Fibroblast of lung (primary cell): ENCODE measurements at places on chromosomes 16 and 17. TPM values are rescaled to one million over a fixed set of nuclear protein-coding genes. Genes with fewer than 3 reads are reported as not detected.

DNA sequence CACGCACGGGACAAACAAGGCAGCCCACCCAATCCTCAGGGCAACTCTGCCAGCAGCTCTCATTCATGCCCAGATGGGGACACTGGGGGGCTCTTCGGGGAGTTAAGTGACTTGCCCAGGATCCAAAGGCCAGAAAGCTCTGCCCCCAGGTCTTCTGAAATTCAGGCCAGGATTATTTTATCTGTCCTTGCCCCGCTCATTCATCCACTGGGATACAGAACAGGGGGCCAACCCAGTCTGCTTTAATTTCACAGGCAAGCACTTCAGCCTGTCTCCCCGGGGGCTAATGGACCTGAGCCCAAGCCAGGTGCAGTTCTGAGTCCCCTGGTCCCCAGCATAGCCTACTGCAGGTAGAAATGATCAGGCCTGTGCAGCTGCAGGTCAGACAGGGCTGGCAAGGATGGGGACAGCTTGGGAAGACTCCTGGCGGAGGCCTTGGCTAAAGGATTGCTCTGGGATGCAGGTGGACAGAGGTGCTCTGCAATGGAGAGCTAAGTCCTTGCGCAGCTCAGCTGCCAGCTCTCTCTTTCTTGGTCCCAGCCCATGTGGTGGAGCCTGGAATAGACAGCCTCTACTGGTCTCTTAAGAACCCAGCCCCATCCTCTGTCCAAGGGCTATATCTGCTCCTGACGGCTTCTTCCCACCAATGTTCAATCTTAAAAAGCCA, 766 bp upstream of the B3GNT9 start:
- no peak for DNase-seq

- DNase-seq: peak; percentile 95
Observed at GRCh38 chr17:57868007-57868909, 18.4 kb upstream of the MRPS23 start.

- no peak for DNase-seq
Observed at GRCh38 chr17:56975656-56976055, 2.3 kb upstream of the SCPEP1 start.

GRCh38 chr17:49015924-49016774, 19.0 kb downstream of the IGF2BP1 start:
- peak; percentile 33 for DNase-seq

GRCh38 chr16:3194792-3195191, 6.8 kb downstream of the OR1F1 start:
- no peak for DNase-seq

DNA sequence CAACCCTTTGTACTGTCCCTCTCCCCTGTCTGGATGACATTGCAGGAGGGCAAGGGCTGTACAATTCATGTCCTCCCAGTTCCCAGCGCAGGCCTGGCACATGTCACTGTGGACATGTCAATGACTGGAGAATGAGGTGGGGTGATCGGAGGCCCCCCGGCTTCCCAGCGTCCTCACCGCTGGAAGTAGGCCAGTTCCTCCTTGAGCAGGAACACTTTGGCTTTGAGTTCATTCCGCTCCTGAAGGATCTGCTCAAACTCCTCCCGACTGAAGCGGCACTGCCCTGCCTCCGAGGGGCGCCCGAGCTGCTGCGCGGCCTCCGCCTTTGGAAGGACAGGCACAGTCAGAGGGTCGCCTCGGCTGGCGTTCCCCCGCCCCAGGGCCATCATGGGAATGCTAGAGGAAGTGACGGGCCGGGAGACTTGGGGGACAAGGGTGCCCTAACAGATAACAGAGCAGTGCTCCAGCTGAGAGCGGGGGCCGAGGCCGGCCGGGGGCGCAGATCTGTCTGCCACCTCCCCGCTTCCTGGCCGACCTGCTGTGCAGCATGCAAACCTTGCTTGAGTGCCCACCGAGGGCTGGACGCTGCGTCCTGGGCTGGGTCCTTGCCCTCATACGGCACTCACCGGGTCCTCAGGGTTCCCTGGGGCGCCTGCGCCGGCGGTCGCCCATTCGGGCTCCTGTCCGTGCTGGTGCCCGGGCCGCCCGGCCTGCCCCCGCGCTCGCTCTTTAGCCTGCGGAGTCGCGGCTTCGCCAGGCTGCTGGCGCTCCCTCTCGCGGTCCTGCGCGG, 1.3 kb downstream of the RILP start:
- DNase-seq: no peak

DNA sequence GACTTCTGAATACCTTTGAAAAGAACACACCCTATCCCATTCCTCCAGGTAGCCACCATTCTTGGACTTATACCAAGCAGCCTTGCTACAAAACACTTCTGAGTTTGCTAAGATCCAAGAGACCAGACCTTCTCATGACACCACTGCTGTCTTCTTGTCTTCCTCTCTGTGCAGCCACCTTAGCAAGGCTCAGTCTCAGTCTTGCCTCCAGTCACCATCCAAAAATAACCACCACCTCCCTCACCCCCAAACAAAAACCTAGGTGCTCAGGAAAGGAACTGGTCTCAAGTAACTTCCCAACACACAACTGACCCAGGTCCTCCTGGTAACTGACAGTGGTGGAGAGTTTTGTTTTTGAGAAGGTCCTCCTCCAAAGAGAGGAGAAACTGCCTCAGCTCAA, 90.9 kb upstream of the CORO6 start:
- DNase-seq: no peak

GRCh38 chr17:63805591-63805990, 21.6 kb upstream of the PSMC5 start:
- no peak for DNase-seq

DNA sequence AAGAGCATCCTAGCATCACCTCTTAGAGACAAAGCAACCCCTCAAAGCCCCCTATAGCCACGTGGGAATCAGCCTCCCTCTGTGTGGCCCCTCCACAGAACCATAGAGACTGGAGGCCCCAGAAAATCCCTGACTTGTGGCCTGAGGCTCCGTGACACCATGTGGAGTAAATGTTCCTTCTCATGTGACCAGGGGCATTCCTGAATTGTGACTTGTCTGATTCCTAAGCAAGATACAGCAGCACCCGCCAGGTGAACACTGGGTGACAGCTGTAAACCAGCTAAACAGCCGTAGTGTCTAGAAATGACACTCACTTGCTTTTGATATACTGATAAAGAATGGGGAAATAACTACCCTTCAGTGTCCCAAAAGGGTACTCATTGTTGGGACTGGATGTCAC, 79.0 kb downstream of the DYNLRB2 start:
- no peak for DNase-seq

DNA sequence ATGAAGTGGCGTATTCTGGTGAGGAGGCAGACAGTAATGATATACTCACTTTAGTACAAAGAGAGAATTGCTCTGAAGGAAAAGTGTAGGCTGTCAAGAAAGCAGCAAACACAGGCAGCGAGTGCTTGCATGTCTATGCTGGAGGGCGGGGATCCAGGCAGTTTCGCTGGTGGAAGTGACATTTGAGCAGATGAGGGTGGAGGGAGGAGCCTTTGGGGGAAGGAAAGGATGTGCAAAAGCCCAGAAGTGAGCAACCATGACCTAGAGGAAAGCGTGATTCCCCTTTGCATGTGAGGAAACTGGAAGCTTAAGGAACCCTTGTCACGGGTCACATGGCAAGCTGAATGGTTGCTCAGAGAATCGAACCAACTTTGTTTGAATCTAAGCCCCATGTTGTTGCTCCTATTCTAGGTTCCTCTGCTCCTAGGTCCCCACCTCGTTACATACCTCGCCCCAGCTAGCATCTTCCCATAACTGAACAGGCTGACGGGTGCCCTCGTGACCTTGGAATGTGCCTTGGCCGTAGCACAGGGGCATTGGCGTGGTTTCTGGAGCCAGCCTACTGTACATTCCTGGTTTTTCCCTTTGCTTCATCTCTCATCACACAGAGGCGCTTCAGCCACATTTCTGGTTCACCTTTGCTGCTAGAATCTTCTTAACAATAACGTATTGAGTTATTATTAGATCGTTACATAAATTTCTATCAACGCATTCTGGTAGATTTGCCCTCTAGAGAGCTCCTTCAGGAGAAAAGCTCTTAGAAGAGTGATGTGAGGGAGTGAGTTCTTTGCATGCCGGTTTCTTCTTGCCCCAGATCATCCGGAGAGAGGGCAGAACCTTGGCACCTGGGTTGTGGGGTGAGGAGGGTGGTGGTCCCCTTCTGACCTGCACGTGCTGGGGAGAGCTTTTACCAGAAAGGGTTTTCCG, 191.8 kb downstream of the SNX29 start:
- no peak for DNase-seq

- no peak for DNase-seq
Observed at GRCh38 chr17:81556863-81557262, 4.7 kb upstream of the FAAP100 start.

DNA sequence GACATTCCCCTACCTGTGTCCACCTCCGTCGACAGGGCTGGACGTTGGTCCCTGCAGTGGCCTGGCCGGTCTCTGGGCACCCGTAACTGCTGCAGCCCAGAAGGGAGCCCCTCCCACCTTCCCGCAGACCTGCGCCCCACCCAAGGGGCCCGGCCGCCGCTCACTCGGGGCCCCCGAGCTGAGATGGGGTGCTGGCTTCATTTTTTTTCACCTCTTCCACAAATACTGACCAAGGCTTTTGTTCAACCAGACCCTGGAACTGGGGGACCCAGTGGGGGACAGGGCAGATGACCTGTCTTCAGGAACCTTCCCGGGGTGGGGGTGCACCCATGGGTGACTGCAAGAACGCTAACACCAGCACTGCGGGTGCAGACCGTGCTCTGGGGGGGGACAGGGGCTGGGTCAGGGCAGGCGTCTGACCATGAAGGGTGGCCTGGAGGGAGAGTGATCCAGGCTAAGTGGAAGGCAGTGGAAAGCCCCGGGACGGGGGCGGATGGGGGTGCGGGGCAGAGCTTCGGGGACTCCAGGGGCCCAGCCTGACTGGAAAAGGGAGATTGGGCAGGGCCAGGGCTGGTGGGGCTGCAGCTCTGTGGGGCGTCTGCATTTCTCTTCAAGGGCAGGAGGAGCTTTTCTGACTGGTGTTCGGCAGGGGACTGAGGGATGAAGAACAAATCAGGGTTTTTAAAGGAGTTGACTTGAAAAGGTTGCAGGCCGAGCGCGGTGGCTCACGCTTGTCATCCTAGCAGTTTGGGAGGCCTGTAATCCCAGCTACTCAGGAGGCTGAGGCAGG, 42.3 kb downstream of the SLC7A5 start:
- DNase-seq: no peak

DNA sequence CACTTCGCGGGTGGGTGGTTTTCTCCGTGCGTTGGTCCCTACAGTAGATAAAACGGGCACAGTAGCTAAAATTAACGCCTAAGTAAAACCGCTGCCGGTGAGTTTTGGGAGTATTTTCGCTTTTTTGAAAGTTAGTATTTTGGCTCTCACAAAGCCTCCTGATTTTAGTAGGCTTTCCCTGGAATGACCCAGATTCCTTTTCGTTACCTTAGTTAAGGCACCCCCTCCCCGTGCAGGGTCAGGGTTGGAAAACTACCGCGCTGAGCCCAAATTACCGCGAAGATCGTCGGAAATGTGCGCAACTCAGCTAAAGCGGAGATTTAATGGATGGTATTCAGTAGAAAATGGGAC, 28.3 kb upstream of the ST6GALNAC1 start:
- no peak for DNase-seq

GRCh38 chr17:10156948-10157607, 41.3 kb downstream of the GAS7 start:
- DNase-seq: no peak

GRCh38 chr17:17849845-17850373, 13.1 kb upstream of the SREBF1 start:
- DNase-seq: peak; percentile 57

DNA sequence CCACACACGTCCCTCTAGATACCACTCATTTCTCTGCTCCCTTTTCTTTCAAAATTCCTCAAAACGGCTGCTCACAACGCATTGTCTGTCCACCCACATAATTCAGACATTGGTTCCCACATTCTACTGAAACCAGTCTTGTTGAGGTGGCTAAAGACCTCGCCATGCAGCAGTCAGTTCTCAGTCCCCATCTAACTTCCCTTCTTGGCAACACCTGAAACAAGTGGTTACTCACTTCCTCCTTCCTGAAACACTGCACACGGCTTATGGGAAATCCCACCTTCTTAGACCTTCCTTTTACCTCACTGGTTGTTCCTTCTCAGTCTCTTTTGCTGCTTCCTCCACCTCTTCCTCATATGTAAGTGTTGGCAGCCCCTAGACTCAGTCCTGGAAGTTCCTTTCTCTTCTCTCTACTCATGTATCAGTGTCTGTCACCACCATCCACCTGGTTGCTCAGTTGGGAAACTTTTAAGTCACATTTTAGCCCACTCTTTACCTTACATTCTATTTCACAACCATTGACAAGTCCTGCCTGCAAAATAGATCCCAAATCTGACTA, 277.1 kb downstream of the CEP112 start:
- peak; percentile 22 for DNase-seq

DNA sequence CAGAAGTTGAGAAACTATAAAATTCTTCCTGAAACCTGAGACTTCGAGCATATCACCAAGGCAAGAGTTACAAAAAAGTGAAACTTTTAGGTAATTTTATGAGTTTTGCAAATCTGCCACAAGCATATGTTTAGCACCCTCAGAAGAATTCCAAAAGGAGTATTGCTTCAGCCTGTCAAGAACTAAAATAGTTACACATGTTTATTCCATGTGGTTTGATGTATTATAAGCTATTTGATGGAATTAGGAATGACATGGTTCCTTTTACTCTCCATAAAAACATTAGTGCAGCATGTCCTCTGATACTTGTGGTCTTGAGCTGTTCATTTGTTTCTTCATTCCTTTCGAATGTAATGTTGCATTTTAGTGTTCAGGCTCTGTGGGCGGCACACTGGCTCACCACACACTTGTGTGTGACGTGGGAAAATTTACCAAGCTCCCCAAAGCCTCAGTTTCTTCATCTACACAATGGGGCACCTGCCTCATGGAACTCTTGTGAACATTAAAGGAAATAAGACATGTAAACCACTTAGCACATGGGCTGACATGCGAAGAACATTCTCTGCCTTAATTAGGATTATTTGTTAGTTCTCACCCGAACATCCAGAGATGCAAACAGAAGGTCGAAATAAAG, 204.2 kb upstream of the FOXF1 start:
- DNase-seq: peak; percentile 88

GRCh38 chr17:74274709-74275340, 791 bp downstream of the DNAI2 start:
- no peak for DNase-seq

DNA sequence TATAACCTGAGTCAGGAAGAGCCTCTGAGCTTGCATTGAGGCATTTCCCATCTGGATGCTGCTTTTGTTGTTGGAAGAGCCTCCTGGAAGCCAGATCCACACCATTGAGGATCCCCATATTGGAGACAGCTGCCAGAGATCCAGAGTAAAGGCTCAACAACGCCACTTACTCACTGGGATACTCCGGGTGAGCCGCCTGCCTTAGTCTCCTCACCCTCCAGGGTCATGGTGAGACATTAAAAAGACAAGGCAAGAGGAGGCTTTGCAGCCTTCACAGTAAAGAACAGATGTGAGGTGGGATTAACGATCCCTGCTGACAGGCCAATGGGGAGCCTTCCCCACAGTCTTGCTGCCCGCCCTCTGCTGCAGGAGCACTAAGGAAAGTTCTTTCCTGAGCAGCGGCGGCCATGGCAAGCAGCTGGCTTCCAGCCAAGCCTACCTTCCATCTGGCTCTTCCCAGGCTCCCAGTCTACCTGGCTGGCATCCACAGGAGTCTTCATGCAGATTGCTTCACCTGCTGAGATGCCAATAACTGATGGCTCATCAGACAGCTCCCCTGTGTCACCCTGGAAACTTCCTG, 198.5 kb downstream of the CYLD start:
- no peak for DNase-seq

Gene PSMD12
- 19.3 and 21.3 TPM in 2 replicates for total RNA-seq

Gene CNGB1
- total RNA-seq: not detected in 2 replicates

Gene KRTAP4-4
- total RNA-seq: not detected in 2 replicates

Gene BAIAP3
- total RNA-seq: 0.26 and 0.83 TPM in 2 replicates

Gene ZNF597
- total RNA-seq: 1.8 and 2.0 TPM in 2 replicates

Gene SCIMP
- total RNA-seq: not detected in 2 replicates

Gene EXOC3L1
- 0.26 and 0.33 TPM in 2 replicates for total RNA-seq

Gene KRT12
- total RNA-seq: not detected in 2 replicates

Gene DNAI2
- total RNA-seq: not detected in 2 replicates

Gene MEIOC
- total RNA-seq: under 0.01 TPM in 1 of 2 replicates, not detected in the other
